ENCODE measurements at places on chromosomes 11 and 22. TPM values are rescaled to one million over a fixed set of nuclear protein-coding genes. Genes with fewer than 3 reads are reported as not detected.

Gene NPAS4
- not detected for total RNA-seq

Gene MIOX
- not detected for total RNA-seq

Gene GGTLC3
- total RNA-seq: not detected

Gene MAJIN
- total RNA-seq: not detected

Gene CSF2RB
- total RNA-seq: 28.4 TPM

Gene NAP1L4
- total RNA-seq: 80.8 TPM

Gene XRCC6
- 184 TPM for total RNA-seq

Gene SORL1
- 93.0 TPM for total RNA-seq

Gene STX5
- total RNA-seq: 42.6 TPM

Gene TEX54
- total RNA-seq: not detected

Gene MRGPRF
- total RNA-seq: 52.2 TPM

Gene CHRM1
- not detected for total RNA-seq

Gene RAG1
- 0.37 TPM for total RNA-seq

Data from omental fat pad (tissue), 4 donors.